ENCODE measurements at places on chromosomes 11 and 22.

- no peak for DNase-seq
Observed at GRCh38 chr11:44305026-44305469, 4.9 kb downstream of the ALX4 start.

- no peak for DNase-seq
Observed at GRCh38 chr11:63922673-63923192, 5.8 kb upstream of the RCOR2 start.

- DNase-seq: no peak
Observed at GRCh38 chr11:134560566-134561330, 148.7 kb upstream of the B3GAT1 start.

- DNase-seq: no peak
Observed at GRCh38 chr11:98940913-98941312, 79.8 kb upstream of the CNTN5 start.

GRCh38 chr11:77425346-77425745, 48.5 kb downstream of the PAK1 start:
- DNase-seq: no peak

DNA sequence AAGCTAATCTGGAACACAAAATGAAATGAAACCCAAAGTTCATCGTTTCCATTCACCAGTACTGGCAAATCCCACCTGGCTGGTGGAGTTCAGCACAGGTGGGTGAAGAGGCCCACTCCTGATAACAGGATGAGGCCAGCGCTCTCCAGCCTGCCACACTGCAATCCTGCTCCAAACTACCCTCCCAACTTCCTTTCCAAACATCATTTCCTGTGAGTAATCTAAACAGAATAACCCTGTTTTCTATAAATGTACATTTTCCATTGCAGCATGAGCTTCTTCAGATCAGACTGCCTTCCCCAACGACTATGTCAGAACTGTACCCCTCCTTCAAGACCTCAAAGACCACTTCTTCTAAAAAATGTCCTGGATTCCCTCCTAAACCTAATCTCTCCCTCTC, 15.9 kb upstream of the NFRKB start:
- DNase-seq: no peak

DNA sequence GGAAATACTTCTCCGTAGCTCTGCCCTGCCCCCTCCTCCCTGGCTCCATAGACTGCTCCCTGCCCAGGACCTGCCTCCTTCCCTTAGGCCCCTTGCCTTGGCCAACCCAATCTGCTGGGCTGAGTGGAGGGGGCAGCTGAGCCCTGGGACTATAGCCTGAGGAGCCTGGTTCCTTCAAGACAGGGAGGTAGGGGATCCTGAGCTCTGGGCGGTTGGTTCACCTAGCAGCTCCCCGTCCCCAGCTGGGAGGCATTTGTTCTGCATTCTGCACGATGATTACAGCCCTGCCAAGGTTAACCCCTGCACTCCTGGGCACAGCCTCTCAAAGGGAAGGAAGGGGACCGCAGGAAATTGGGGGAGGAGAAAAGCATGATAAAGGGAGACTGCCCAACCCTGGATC, 3.6 kb upstream of the CDC42EP1 start:
- DNase-seq: no peak

Data from neuronal stem cell (in vitro differentiated cells).